ENCODE measurements at places on chromosomes 1 and 21.

GRCh38 chr1:218312509-218312908 is 27.4 kb downstream of the RRP15 start:
- peak; percentile 28 for ATAC-seq

GRCh38 chr21:44916965-44917364 is 3.7 kb downstream of the ITGB2 start:
- no peak for ATAC-seq

GRCh38 chr21:40324389-40324788 is 457.2 kb downstream of the PCP4 start:
- no peak for ATAC-seq

DNA sequence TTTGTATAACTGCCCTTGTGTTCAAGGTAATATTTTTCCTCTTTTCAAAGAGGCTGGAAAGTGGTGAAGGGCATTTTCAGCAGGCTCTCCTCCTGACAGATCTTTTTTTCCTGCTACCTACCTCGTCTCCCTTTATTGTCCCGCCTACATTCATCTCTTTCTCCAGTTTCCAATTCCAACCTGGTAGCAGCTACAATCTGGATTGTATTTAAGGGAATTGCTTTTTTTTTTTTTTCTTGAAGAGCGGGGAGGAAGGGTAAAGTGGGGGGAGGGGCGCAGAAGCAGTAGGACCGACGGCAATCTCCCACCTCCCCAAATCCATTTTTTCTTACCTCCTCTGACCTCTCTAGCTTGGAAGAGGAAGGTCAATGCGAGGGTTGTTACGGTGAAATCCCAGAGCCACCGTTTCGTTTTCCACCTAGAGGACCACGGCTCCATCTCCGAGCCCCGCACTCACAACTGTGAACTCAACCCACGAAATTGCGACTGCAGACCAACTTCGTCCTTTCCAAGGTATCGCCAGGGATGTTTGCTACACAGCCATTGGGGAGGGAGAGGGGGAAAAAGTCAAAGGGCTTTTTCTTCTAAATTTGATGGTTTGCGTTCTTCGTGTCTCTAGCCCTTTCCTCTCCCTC is 464 bp downstream of the COL11A1 start:
- ATAC-seq, result no peak

DNA sequence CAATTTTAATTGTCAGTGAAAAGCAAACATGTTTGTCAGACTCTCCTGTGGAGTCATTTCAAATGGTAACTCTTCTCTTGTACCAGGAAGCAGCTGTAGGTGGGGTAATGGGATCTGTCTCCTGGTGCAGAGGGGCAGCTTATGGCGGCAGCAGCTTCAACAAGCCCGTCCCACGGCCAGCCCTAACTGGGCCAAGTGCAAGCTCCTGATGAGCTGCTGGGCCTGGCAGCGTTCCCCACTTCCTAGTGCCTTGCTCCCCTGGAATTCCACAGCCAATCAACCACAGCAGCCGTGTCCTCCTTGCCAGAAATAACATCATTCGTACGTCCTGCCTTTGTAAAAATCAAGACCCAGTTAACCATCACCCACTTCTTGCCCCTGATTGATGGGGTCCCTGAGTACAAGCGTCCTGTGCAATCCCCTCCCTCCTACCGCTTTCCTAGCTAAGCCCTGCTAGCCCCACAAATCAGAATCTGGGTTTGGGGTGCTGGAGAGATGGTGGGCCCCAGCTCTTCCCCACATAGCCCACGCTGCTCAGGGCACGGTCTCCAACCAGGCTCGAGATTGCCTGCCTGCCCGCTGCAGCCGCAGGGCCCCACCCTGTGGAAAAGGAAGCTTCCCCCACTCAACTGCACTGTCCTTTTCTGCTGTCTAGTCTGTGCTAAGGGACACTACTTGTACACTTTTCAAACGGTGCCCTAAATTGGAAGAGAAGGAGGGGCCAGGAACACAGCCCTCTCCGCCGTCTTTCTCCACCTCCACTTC is 61.2 kb downstream of the TOR1AIP2 start:
- no peak for ATAC-seq

- ATAC-seq, result peak; percentile 47
Measured at GRCh38 chr21:35925497-35925896, 134.8 kb downstream of the SETD4 start.

- ATAC-seq, result no peak
Measured at GRCh38 chr1:168726281-168726680, 2.7 kb downstream of the DPT start.

DNA sequence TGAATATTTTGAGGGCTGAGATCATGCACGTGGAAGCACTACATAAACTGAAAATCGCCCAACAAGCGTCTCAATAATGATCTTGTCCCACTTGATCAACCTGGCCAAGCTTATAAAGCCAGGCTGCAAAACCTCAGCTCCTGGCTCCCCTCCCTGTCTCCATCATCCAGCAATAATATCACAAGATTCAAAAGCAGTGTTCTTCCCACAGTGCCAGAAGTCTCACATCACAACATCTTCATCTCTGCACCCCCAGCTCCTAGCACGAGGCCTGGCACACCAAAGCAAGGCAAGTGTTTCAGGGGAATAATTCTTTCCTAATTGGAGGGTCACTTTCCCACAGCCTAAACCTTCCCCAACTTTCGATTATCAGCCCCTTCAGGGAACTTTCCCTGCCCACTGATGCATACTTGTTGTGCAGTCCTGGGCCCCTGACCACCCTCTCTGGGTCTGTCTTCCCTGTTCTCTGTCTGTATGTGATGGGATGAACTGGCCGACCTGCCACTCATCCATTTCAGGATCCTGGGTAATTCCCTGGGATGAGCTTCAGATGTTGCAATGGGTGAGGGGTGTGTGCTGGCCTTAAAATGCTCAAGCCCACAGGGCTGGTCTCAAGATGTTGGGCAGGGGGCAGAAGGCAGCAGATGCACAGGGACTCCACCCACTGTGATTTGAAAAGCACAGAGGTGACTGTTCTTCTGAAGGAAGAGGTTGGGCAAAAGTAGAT is 129.0 kb downstream of the DMRTB1 start:
- ATAC-seq, result no peak

- no peak for ATAC-seq
Measured at GRCh38 chr1:8203056-8203455, 114.9 kb upstream of the SLC45A1 start.

DNA sequence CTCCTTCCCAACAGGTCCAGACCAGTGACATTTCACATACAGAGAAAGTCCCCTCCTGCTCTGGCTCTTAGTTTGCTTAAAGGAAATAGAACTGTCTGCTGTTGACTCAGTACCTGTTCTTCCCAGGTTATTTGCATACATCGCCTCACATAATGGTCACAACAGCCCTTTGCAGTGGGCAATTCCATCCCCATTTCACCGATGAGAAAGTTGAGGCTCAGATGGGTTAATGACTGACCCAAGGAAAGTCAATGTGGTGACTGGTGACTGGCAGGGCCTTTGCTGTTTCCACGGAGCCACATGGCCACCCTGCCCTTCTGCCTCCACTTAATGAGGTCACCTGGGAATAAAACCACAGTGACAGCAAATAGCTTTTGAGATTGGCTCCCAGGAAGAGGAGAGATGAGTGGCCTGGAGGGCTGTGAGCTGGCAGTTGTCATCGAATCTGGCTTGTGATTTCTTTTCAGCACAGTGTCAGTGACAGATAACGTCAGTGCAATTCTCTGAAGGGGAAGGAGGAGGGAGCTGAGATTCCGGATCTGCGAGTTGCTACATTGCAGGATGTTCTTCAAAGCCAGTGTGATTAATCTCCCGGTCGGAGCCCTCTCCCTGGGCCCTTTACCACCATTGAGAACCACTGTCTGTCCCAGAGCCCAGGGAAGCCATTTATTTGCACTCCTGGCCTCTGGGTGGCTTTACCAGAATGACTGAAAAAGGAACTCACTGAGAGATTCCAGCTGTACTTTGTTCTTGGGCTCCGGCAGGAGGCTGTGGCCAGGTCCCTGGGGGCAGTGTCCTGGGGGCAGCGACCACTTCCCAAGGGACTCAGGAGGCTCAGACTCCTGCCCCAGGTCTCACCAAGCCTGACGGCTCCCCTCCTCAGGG is 117.2 kb downstream of the CNIH3 start:
- ATAC-seq, result peak; percentile 73

- ATAC-seq, result peak; percentile 62
Measured at GRCh38 chr1:165397944-165398343, 41.4 kb upstream of the LMX1A start.

DNA sequence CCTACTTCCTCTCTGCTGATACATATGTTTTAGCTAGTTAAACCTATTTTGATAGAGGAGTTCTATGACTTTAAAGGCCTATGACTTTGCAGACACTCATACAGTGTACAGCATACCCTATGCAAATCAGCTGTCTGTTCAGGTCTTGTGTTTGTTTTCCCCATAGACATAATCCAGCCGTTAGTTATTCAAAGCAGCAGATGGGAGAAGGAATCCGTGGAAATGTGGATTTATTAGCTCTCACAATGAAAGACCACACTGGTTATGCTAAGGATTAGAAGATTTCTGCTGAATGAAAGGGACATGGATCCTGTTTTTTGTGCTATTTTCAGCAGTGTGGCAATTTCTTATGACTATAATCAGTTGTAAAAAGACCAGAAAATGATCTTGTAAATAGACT is 59.8 kb downstream of the MAST2 start:
- peak; percentile 20 for ATAC-seq

- ATAC-seq, result no peak
Measured at GRCh38 chr1:8723010-8723409, 94.4 kb downstream of the RERE start.

- ATAC-seq, result peak; percentile 79
Measured at GRCh38 chr1:43199093-43199726, 27.1 kb downstream of the CFAP57 start.

- ATAC-seq, result no peak
Measured at GRCh38 chr1:39483276-39483675, 8.2 kb upstream of the BMP8A start.

GRCh38 chr1:36773827-36774541 is 260.3 kb downstream of the GRIK3 start:
- no peak for ATAC-seq

GRCh38 chr21:15539376-15539775 is 190.4 kb upstream of the USP25 start:
- no peak for ATAC-seq

DNA sequence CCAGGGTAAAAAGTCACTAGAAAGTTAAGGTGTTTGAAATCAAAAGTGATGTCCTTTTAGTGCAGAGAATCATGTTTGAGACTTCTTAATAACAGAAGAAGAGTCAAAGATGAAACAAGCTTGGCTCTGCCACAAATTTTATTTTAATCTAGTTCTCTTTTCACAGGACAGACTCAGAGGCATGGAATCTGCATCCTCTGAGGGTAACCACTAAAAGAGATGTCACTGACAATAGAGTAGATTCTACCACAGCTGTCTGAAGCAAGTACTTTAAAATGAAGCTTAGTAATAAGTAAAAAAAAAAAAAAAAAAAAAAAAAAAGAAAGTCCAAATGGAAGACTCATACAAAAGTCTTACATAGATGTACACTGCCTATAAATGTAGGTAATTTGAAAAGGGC is 519.7 kb upstream of the PRMT6 start:
- ATAC-seq, result no peak

- ATAC-seq, result peak; percentile 67
Measured at GRCh38 chr1:24351247-24351646, 32.1 kb downstream of the GRHL3 start.

DNA sequence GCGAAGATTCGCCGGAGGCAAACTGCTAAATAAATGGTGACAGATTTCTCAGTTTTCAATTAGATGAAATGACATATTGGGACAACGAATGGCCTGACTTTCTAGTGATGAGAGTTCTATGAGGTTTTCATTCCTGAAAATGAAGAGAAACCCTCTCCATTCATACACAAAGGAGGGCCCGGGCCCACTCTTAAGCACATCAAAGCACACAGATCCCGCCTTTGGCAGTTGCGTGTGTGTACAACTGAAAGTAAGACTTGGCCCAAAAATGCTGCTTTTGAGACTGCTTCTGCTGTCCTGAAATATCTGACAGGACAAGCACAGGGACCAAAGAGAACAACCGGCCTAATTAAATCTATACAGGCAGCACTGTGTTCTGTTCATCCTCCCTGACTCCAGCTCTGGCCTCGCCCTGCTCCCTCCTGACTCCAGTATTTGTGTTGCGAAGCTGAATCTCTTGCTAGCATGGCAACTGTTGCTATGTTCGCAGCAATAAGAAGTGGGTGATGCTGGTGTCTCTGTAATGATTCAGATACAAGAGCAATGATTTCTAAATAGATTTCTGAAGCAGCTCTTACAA is 7.4 kb downstream of the LRRC53 start:
- ATAC-seq, result no peak

- no peak for ATAC-seq
Measured at GRCh38 chr21:44483288-44484237, 28.3 kb downstream of the LRRC3 start.

- ATAC-seq, result no peak
Measured at GRCh38 chr21:31279214-31279613, 64.8 kb downstream of the TIAM1 start.

- ATAC-seq, result no peak
Measured at GRCh38 chr1:175182201-175182746, 10.3 kb downstream of the KIAA0040 start.

Measured in activated T-helper 17 cell treated with anti-CD3 and anti-CD28 coated beads, Interleukin-2, amount 50 U/mL, for 72 hours (primary cell).